NCI-H774 (cell line): ENCODE measurements at places on chromosomes 1 and 21.

DNA sequence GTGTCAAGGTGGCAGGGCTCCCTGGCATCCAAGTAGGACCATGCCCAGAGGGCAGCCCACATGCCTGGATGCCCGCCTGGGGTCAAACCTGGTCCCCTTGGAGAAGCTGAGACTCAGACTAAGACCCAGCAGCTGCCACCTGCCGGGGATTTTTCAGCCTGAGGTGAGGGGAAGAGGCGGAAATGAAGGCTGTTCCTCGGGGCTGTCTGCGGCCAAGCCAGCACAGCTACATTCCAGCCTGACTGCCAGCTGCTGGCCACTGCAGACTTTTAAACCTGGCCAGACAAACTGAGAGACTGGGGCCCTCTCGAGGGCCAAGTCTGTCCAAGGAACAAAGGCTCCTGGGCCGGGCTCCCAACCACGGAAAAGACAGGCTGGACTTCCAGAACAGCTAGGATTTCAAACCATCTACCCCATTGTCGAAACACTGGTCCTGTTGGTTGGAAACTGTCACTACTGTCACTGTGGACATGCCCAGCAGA lies 21.9 kb upstream of the PLEKHG5 start:
- DNase-seq, result no peak

GRCh38 chr1:233140974-233141373 lies 154.6 kb downstream of the PCNX2 start:
- no peak for DNase-seq

DNA sequence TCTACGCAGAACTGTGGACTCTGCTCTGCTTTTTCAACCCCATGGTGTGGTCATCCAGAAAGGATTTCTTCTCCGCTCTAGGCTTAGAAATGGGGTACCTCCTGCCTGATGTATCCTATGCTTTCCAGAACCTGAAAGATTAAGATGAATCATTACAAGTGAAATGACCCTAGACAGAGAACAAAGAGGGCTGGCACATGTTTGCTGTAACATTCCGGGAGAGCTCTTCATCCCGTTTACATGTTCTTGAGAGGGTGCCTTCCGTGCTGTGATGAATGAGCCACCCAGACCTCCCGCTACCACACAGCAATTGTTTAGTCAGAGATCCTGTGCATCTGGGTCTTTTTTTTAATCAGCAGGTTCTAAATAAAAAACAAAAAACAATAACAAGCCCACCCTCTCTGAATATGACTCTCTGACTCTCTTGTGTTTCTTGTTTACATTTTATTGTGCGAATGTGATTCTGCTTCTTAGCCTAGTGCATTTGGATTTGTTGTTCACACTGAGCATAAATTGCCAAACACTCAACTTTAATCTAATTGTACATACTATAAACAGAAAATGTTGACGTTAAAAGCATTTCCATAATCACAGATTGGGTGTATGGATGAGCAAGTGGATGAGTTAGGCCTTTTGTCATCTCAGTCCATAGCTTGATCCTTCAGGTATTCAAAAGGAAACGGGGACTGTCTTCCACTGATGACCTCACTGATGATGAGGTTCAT lies 87.1 kb downstream of the GPR88 start:
- no peak for DNase-seq

DNA sequence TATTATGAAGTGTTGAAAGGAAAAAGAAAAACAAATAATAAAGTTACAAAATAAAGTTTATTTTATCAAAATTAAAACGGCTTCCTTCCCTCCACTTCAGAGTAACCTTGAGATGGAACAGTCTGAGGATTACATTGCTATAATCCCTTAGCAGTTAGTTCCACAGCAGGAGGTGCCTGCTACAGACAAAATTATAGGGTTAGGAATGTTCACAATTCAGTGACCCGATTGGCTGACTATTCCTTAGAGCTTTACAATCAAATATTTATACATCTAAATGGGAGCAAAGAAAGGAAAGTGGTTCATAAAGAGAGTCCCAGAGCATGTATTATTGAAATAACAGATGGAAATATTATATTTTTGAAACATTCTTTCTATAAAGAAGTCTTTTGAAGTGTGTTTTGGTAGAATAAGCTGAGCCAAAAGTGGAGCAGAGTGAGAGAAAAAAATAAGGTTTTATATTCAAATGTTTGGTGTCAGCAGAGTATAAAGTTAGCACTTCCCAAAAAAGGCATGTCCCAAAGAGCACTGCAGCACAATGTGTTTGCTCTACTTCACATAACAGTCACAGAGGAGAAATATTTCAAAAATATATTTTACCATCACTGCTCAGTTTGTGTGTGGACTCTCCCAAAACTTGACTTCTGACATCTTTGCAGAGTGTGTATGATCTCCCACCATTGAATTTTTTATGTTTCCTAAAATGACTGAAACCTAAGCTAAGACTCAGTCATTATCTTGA lies 71.4 kb upstream of the GORAB start:
- DNase-seq, result no peak
